CD4-positive, alpha-beta T cell (primary cell): ENCODE measurements at places on chromosomes 11 and 22. TPM values are rescaled to one million over a fixed set of nuclear protein-coding genes. Genes with fewer than 3 reads are reported as not detected.

Gene SMDT1
- total RNA-seq = 84.7 TPM

Gene KLHDC7B
- 2.3 TPM for total RNA-seq

Gene GSTT2
- total RNA-seq = not detected

Gene FGF4
- total RNA-seq = not detected
